T-helper 2 cell treated with Interferon-gamma antibody and Interleukin-4, amounts not matched to agents 5 μg/mL and 100 μg/mL, for 36 hours (primary cell): ENCODE measurements at places on chromosomes 2 and 18.
A peak's percentile ranks its signal among the peaks of the same experiment; 100 is the strongest.

DNA sequence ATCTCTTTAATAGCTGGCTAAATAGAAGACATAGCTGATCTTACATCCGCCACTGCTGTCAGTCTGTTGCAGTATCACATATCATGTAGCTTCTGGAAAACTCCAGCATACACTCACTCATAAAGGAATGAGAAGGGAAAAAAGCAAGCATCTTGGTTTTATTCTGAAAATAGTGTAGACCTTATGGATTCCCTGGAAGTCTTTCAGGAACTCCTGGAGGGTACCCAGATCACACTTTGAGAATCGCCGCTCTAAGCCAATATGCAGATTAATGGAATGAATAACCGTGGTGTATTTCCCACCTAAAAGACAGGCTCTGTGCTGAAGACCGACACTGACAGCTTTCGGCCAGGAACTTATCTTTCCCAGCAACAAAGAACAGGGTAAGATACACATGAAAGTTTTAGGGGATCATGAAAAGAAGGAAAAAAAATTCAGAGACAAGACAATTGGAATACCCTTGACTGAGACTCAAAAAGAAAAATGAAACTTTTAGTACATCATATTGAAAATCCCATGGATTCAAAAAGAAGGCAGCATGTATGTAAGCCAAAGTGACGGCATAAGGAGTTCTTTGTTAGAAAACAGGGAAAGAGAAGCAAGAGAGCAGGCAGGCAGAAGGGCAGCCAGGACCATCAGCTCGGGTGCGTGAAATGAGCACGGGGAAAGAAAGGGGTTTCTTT is 56.4 kb upstream of the SEC11C start:
- DNase-seq = no peak
- H3K27me3 ChIP-seq = peaks cover 17% of the 10 kb centered on the region
- H3K36me3 ChIP-seq = no peaks in the 10 kb centered on the region

GRCh38 chr18:47113796-47114540 is 36.3 kb downstream of the HDHD2 start:
- no peaks in the 10 kb centered on the region for H3K4me1 ChIP-seq
- no peaks in the 10 kb centered on the region for H3K27me3 ChIP-seq
- no peak for DNase-seq
- H3K27ac ChIP-seq = no peak overlapping the region
- peaks cover 40% of the 10 kb centered on the region for H3K36me3 ChIP-seq

GRCh38 chr2:61423714-61424113 is 47.2 kb downstream of the USP34 start:
- H3K27me3 ChIP-seq = no peaks in the 10 kb centered on the region
- no peak overlapping the region for H3K4me3 ChIP-seq
- H3K27ac ChIP-seq = no peak overlapping the region
- peaks cover 54% of the 10 kb centered on the region for H3K4me1 ChIP-seq

GRCh38 chr2:196977507-196977906 is 51.0 kb upstream of the PGAP1 start:
- no peak for DNase-seq
- H3K27ac ChIP-seq = no peak overlapping the region
- H3K27me3 ChIP-seq = no peaks in the 10 kb centered on the region
- H3K36me3 ChIP-seq = peaks cover 15% of the 10 kb centered on the region
- H3K4me3 ChIP-seq = no peak overlapping the region
- H3K4me1 ChIP-seq = peaks cover 17% of the 10 kb centered on the region

GRCh38 chr2:169824373-169825333 is at the start of gene METTL5:
Gene METTL5 (minus strand): TSS chr2:169824905. CDS start chr2:169824597, 308 bp downstream.
- H3K27ac ChIP-seq = peak within 1 kb of the TSS; percentile 84
- no peaks in the 10 kb centered on the region for H3K27me3 ChIP-seq
- peak; percentile 87 for DNase-seq
- peaks cover 33% of the 10 kb centered on the region for H3K36me3 ChIP-seq

DNA sequence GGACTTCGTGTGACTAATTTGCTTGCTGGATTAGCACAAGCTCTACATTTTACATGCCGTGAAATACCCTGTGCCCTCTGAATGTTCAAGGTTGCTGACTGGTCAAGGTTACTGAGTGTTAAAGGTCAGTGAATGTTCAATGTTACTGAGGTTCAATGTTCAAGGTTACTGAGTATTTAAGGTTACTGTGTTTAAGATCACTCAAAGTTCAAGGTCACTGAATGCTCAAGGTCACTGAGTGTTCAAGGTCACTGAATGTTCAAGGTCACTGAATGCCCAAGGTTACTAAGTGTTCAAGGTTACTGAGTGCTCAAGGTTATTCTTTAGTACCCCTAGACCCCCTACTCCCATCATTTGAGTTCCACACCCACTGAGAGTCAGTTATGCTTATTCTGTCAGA is 277.6 kb downstream of the CLIP4 start:
- DNase-seq = no peak
- no peak overlapping the region for H3K27ac ChIP-seq
- H3K27me3 ChIP-seq = peaks cover 5% of the 10 kb centered on the region
- no peaks in the 10 kb centered on the region for H3K36me3 ChIP-seq

DNA sequence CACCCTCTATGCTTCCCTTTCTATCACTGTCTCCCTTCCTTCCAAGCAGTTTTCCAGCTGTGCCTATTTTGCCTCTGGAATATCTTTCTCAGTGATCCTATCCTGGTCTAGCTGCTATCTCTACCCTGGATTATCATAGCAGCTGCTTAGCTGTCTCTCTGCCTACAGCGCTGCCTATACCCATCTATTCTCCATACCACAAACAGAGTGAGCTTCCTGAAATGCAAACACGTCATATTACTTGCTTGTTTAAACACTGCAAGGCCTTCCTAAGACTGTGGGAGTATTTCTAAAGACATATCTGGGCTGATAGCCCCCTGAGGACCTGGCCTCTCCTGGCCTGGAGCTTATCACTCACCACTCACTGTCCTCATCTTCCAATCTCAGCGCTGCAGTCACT is 220.1 kb downstream of the NAPG start:
- peaks cover 3% of the 10 kb centered on the region for H3K27me3 ChIP-seq
- no peaks in the 10 kb centered on the region for H3K36me3 ChIP-seq
- peaks cover 7% of the 10 kb centered on the region for H3K4me1 ChIP-seq
- no peak overlapping the region for H3K27ac ChIP-seq
- no peak overlapping the region for H3K4me3 ChIP-seq

DNA sequence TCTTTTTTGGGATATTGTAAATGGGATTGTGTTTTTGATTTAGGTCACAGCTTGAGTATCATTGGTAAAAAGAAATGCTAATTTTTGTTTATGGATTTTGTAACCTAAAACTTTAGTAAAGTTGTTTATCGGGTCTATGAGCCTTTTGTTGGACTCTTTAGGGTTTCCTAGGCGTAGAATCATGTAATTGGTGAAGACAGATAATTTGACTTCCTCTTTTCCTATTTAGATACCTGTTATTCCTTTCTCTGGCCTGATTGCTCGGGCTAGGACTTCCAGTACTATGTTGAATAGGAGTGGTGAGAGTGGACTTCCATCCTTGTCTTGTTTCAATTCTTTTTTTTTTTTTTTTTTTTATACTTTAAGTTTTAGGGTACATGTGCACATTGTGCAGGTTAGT is 149.0 kb downstream of the QPCT start:
- H3K4me3 ChIP-seq = no peak overlapping the region
- H3K36me3 ChIP-seq = no peaks in the 10 kb centered on the region
- no peaks in the 10 kb centered on the region for H3K4me1 ChIP-seq
- H3K27me3 ChIP-seq = peaks cover 10% of the 10 kb centered on the region
- no peak overlapping the region for H3K27ac ChIP-seq
- DNase-seq = no peak

GRCh38 chr2:151083856-151084795 is 177.5 kb downstream of the RBM43 start:
- no peak overlapping the region for H3K4me3 ChIP-seq
- no peaks in the 10 kb centered on the region for H3K27me3 ChIP-seq
- H3K4me1 ChIP-seq = no peaks in the 10 kb centered on the region
- no peaks in the 10 kb centered on the region for H3K36me3 ChIP-seq
- H3K27ac ChIP-seq = no peak overlapping the region

DNA sequence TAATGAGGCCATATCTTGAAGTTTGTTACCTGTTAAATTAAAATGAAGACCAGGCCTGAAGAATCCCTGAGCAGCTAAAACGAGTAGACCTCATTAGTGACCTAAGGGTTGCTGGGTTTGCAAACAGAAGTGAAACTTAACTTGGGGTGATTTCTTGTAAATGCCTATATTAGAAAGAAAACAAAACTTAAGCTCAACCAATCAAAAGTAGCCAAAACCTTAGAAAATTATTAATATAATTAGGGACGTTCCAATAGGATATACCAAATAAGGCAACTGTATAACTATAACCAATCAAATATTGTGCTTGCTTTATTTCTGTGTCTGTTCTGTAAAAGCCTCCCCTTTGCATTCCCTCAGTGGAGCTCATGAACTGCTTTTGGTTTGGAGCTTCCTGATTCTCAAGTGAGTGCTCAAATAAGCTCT is 137.9 kb upstream of the VRK2 start:
- H3K27me3 ChIP-seq = peaks cover 2% of the 10 kb centered on the region
- no peak overlapping the region for H3K4me3 ChIP-seq
- H3K4me1 ChIP-seq = peaks cover 7% of the 10 kb centered on the region
- DNase-seq = no peak

DNA sequence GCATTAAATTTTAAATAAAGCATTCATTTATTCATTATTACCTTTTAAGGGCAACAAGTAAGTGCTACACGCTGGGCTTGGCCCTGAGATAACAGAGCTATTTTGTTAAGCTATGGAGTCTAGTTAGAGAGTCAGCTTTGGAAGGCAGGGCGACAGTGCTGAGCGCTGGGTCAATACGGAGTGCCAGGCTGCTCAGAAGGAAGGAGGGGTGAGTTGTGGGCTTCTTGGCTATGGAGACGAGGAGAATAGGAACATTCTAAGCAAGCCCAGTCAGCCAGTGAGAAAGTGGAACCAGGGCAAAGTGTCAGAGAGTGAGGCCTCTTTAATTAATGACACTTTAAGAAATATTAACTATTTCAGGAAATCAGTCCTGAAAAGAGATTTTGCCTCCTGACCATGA is 288.4 kb downstream of the LRRTM1 start:
- no peaks in the 10 kb centered on the region for H3K36me3 ChIP-seq
- no peak overlapping the region for H3K27ac ChIP-seq
- H3K27me3 ChIP-seq = no peaks in the 10 kb centered on the region

- H3K27me3 ChIP-seq = peaks cover 30% of the 10 kb centered on the region
- no peak overlapping the region for H3K27ac ChIP-seq
- H3K4me1 ChIP-seq = no peaks in the 10 kb centered on the region
- no peak for DNase-seq
- H3K36me3 ChIP-seq = no peaks in the 10 kb centered on the region
These were observed 28.3 kb downstream of the MCFD2 start for GRCh38 chr2:46887028-46887885.

DNA sequence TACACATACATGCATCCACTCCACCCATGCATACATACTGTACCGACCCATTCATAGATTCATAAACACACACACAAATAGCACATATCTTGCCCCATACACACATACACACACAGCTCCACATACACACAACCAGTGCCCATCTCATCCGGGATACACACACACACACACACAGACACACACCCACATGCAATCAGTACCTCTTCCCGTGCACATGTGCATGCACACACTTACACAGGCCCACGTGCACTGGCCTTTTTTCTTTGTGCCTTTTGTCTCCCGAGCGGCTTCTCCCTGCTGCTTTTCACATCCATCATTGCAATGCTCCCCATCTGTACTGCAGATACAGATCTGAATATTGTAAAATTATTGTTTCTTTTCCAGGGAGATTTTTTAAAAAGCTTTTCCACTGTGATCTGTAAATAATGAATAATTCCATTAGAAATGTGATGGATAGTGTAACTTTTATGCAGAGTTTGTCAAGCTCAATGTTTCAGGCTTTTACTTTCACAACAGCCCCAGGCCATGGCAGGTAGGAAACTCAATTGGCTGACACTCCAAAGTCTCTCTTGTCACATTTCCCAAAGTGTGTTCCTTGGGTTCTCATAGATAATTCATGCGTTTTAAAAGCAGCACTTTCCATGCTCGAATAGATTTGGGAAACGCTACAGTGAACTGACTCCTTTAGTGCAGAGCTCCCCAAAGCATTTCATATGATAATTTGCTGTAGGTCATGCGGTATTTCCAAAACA is 393.5 kb downstream of the CTNNA2 start:
- no peak overlapping the region for H3K4me3 ChIP-seq
- no peaks in the 10 kb centered on the region for H3K36me3 ChIP-seq
- DNase-seq = no peak
- H3K4me1 ChIP-seq = no peaks in the 10 kb centered on the region

GRCh38 chr2:207332480-207333212 is 166.9 kb upstream of the KLF7 start:
- H3K27me3 ChIP-seq = no peaks in the 10 kb centered on the region
- H3K4me1 ChIP-seq = peaks cover 80% of the 10 kb centered on the region
- H3K27ac ChIP-seq = peak overlapping the region; percentile 90
